GDM1 (cell line): ENCODE measurements at places on chromosomes 1 and 21.

- DNase-seq, result no peak
Measured at GRCh38 chr1:228088586-228089498, 6.3 kb downstream of the ARF1 start.

DNA sequence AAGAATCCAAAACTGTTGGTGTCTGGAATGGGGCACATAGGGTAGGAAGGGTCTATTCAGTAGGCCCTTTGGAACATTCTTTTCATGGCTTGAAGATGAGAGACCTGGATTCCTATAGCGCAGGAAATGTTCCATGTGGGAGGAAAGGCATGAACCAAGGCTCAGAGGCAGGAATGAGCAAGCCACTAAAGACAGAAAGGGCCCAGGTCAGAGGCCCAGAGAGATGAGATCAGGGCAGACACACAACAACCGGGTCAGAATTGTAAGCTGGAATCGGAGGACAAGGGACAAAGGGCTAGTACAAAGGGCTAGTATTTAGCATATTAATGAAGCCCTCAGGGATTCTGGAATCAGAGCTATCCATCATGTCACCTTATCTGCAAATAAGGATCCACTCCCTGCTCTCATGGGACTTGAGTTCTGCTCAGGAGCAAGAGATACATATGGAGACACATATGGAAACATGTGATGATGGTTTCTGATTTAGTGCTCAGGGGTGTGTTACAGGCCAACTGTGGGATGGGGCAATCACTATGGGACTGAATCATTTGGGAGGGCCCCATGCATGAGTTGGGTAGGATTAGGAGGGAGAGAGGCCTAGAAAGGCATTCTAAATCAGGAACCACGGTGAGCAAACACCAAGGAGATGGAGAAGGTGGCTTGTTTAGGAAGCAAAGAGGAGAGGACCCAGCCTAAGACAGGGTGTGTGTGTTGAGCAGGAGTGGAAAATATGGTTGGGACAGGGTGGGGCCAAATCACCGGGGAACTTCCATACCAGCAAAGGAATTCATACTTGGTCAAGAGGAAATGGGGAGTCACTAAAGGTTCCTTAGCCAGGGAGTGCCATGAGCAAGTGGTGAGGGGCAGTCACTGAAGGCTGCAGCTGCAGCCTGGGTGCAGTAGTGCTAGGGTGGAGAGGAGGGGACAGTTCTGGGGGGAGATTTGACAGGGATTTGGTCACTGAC, 8.6 kb downstream of the NECTIN4 start:
- no peak for DNase-seq

- no peak for DNase-seq
Measured at GRCh38 chr1:213107613-213108012, 56.6 kb downstream of the RPS6KC1 start.

- DNase-seq, result no peak
Measured at GRCh38 chr1:77370161-77370560, 88.3 kb downstream of the AK5 start.

- peak; percentile 26 for DNase-seq
Measured at GRCh38 chr1:72000809-72001208, 281.5 kb downstream of the NEGR1 start.

DNA sequence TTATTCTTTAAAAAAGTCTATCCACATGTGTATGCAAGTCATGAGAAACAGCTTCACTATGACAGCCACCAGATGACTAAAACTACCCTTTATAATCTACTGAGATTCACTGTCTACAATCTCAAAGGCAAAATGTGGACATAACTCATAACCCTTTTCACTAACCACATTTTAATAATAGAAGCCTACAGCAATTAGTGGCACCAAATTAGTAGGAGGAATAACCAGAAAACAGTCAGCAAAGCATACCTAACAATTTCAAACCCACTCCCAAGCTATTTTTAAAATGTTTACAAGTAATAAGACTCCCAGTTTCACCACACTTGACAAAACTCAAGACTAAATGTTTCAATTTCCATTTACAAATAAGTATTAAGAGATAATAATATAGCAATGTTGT, 442.9 kb downstream of the PTPRC start:
- DNase-seq, result no peak

DNA sequence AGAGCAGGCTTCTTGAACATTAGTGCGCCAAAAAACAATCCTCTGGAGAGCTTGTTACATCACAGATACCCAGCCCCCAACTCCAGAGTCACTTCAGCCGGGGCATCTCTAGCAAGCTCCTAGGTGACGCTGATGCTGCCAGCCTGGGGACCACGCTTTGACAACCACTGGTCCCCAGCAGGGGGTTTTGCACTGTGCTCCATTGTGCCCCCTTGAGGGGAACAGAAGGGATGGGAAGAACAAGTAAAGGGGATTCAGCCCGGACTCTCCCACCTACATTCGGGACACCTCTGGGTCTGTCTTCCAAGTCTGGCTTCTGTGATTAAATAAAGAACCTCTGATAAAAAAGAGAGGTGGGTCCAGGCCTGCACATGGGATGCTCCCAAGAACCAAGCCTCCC, 60.4 kb downstream of the ATP5PO start:
- no peak for DNase-seq

DNA sequence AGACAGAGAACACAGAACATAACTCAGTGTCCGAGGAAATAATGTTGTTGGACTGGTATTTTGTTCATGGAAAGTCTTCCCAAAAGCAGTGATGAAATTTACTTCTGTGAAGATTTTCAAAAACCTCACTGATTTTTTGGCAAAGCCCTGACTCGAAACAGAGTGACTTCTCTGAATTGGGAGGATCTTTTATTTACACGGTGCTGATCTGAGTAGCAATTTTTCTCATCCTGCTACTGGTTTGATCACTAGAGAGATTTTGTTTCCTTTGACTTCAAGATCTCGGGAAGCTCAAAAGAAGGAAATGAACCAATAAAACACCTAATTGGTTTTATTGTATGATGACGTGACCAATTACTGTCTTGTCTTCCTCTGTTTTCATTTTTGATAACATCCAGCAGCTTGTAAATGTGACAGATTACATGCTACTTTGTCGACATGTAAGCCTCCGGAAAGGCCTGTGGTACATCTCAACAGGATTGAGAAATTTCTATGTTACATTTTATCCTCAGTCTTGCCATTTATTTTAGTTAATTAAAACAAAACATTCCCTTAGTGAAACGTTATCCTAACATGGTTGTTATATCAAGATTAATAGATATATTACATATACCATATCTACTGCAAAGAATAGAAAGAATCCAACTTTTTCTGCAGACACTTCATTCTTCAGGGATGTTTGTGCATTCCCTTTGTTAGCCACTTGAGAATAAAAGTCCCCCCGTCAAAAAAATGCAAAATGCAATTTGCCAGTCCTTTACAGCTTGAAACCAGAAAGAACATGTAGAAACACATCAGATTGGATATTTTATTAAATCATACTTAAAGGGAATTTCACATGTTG, 42.8 kb upstream of the IFI44L start:
- DNase-seq, result no peak

- DNase-seq, result no peak
Measured at GRCh38 chr1:115158181-115158580, 68.9 kb upstream of the TSPAN2 start.

- DNase-seq, result no peak
Measured at GRCh38 chr1:27372808-27373690, 1.6 kb downstream of the FCN3 start.

GRCh38 chr1:11458811-11459275, 20.1 kb upstream of the DISP3 start:
- no peak for DNase-seq

GRCh38 chr1:87464022-87464490, 135.4 kb downstream of the LMO4 start:
- DNase-seq, result no peak
